ENCODE measurements at places on chromosomes 5 and 9.

DNA sequence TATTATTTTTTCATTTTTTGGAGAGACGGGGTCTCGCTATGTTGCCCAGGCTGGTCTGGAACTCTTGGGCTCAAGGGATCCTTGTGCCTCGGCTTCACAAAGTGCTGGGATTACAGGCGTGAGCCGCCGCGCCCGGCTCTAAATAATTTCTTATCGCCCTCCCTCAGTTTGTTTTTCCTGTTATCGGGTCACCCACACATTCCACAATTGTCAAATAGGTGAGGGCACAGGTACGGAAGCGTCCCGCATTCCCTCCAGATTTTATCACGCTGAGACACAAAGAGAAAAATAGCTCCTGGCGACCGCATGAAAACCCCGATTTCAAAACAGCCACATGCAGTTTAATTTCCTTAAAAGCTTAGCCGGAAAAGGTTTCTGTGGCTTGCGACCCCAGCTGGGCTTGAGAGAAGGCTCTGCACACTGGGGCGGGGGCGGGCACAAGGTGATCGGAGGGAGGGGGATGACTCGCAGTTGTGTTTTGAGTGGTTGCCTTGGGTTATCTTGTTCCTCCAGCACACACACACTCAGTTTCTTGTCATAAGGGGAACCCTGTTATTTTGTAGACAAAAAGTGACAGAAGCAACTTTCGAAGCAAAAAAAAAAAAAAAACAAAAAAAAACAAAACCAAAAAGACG, 717 bp upstream of the IQGAP2 start:
- peak; percentile 12 for DNase-seq

DNA sequence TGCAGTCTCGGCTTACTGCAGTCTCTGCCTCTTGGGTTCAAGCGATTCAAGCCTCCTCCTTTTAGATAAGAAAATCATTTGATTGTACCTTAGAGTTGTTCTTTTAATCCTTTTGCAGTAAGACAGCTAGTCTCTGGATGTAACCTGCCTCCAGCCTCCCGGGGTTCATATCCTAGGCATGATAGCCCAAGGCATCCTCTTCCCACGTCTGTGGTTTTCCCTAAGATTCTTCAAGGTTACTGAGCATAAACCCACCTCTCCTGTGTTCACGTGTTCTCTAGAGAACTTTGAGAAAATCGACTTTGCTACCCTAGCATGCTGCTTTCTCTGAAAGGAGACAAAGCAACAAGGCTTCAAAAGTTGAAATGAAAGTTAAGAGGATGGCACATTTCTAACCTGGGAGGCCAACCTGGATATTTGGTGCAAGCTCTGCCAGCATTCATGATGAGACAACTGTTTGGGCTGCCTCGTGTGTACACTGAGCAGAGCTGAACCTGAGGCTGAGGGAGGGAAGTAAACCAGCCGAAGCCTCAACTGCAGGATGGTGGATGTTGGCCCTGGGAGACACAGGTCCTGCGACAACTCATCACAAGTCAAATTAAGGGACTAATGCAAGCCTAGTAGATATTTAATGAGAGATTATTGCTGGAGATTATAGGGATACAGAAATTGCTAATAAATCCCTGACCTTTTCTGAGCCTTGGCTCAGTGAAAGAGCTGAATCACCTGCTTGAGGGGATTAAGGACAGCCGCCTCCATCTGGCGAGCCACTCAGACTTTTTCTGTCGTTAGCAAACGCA, 261.8 kb downstream of the ARHGAP26 start:
- DNase-seq = no peak

GRCh38 chr9:111427186-111427585, 57.0 kb downstream of the ECPAS start:
- DNase-seq = no peak

DNA sequence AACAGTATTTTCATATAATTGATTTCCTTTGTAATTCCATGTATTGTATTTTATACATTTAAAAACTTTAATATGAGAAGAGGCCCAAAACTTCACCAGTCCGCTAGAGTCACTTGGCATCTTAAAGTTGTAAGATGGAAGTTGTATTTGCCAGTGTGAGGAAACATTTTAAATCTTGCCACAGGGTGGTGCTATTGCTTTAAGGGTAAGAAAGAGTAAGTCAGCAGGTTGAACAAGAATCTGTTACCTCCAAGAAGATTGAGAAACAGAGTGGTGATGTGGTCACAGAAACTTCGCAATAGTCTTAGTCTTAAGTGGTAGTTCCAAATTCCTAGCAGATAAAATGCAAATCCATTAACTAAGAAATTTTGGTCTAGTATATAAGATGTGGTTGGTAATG, 39.8 kb upstream of the RANBP6 start:
- no peak for DNase-seq

DNA sequence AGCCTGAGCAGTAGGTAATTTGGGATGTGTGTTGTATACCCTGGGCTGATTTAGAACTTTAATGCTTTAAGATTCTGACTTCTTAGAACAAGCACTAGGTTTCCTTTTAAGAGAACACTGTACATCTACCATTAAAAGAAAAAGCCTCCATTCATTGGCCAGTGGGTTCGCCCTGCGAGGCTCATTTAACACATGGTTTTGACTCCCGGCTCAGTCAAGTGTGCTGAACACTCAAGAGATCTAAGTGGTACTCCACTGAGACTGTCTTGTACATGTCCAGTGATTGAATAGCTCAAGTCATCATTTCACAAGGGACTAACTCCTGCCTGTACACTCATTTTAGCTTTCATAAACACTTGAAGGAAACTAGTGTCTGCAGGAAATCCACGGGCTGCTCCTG, 3.9 kb downstream of the FUBP3 start:
- no peak for DNase-seq

- DNase-seq = no peak
These were observed 71.3 kb downstream of the SH3TC2 start for GRCh38 chr5:148991566-148991965.

- no peak for DNase-seq
These were observed 74.5 kb downstream of the FBXO38 start for GRCh38 chr5:148458036-148458888.

GRCh38 chr5:172645271-172646055, 4.4 kb downstream of the NEURL1B start:
- DNase-seq = no peak

DNA sequence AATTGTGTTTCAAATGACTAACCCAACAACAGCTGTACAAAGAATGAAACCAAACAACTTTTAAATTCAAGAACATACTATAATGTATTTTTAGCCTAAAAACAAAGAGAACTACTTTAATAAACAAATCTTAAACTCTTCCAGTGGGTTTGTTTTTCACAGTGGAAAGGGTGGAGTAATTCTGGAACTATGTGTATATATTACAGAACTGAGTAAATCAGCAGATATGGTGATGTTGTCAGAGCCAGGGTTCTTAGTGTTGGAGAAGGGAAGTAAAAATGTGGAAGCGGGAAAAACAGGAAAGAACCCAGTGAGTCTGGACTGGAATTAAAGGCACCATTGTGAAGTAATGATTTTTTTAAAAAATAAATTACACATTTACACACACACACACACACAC, 144.9 kb downstream of the CDK5RAP2 start:
- no peak for DNase-seq

All from progenitor cell of endocrine pancreas (in vitro differentiated cells).